ENCODE measurements at places on chromosomes 6 and 20. TPM values are rescaled to one million over a fixed set of nuclear protein-coding genes. Genes with fewer than 3 reads are reported as not detected.

C6orf15 gene
- total RNA-seq = not detected

PLCG1 gene
- total RNA-seq = 85.3 TPM

TSHZ2 gene
- not detected for total RNA-seq

PSMB9 gene
- 16.0 TPM for total RNA-seq

All from HepG2 (cell line).